ENCODE measurements at places on chromosomes 3 and 15.

- DNase-seq: no peak
Observed at GRCh38 chr3:106635271-106635670, 742.0 kb upstream of the CCDC54 start.

DNA sequence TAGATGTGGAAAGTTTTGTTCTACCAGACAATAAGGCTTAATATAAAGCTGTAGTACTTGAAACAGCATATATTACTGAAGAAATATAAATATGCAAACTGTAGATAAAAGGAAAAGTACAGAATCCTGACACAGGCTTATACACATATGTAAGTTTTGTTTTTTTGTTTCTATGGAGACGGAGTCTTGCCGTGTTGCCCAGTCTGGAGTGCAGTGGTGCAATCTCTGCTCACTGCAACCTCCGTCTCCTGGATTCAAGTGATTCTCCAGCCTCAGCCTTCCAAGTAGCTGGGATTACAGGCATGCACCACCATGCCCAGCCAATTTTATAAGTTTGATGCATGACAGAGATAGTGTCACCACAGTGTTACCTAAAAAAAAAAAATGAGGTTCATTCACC lies 29.1 kb upstream of the ZNF445 start:
- no peak for DNase-seq

- no peak for DNase-seq
Observed at GRCh38 chr15:81955382-81956062, 90.3 kb downstream of the MEX3B start.

DNA sequence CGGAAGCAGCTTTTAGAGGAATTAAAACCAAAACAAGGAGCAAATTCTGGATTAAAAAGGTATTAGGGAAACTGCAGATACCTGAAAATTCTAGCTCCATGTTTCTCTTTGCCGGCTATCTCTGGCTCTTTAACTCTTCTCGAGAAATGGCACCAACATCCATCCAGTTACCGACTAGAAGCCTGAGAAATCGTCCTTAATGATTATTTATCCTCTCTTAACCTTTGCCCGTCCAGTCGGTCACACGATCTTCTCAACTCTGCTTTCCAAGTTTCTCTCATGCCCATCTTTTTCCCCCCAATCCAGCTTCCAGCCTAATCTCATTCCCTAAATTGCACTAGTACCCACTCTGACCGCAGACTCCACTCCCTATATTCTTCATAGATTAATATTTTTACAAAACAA lies 596 bp upstream of the SGO1 start:
- no peak for DNase-seq

- DNase-seq: no peak
Observed at GRCh38 chr15:91338766-91339165, 238.7 kb downstream of the SV2B start.

- DNase-seq: no peak
Observed at GRCh38 chr3:181755959-181756358, 44.2 kb downstream of the SOX2 start.

- no peak for DNase-seq
Observed at GRCh38 chr3:55409806-55410205, 77.3 kb downstream of the WNT5A start.

DNA sequence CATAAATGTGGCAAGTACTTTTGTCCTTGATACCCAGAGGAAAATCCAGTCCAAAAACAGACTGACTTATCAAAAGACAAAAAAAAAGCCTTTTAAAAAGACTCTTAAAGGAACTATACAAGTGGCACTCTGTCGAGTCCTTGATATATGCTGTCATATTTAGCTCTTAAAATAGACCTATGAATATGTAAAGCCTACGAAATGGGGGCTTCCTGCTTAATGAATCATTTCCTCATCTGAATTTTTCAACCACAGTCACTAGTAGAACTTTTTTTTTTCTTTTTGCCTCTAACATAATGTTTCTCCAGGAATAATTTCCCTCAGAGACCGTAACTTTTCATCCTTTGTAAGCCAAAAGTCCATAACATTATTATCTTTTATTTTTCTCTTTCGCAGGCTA lies 95.8 kb downstream of the P3H2 start:
- DNase-seq: no peak

GRCh38 chr3:117281371-117281770 lies 571.8 kb downstream of the TUSC7 start:
- DNase-seq: no peak

- no peak for DNase-seq
Observed at GRCh38 chr3:33901862-33902563, 103.6 kb downstream of the PDCD6IP start.

DNA sequence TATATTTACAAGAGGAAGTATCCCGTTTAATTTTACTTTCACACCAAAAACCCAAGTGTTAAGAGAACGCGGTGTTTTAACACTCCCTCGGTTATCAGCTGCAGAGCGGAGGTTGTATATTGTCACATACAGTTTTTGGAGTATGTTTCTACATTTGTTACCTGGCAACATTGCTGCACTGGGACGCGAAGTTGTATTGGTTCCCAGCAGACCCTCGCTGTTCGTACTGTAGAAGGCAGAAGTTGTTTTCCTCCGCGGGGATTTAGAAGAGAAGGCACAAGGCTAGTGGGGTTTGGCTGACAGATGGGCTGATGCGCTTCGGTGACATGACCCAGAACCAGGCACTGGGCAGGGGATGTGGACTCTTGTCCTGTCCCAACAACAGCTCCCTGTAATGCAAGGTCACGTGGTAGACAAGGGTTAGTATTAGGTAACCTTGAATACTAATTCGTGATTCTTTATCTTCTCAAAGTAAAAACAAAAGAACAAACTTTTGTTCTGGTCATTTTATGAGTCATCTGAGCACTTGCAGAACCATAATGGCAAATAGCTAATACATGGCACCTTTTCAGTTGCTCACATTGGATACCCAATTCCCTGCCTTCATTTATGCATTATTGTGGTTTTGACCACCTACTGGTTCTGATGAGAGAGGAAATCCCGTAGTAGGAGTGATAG lies 230.4 kb upstream of the BHLHE40 start:
- no peak for DNase-seq

DNA sequence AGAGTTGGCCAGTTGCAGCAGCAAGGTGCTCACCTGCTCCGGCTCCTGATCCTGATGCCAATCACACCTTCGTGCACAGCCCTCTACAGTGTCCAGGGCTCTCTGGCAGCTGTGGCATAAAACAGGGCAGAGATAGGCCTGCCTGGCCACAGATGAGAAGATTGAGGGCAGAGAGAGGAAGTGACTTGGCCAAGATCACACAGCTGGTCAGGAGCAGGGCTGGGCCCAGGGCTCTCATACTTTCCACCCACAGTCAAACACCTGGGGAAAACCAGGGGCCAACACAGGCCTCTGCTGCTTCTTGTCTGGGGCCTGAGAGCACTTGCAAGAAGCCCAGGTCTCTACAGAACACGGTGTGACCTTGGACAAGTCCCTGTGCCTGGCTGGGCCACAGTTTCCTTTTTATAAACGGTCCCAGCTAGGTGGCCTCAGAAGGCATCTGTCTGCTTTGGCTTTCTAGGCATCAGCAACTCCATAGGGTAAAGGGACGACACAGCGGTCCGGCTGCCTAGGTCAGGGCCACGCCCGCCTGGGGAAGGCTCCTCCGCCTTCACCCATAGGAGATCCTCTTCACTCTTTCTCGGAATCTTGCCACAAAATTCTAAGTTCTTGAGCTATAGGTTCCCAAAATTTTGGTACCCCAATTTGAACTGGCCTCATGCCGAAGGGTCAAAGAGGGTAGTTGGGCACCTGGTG lies 3.1 kb downstream of the ATP2B2 start:
- DNase-seq: no peak

DNA sequence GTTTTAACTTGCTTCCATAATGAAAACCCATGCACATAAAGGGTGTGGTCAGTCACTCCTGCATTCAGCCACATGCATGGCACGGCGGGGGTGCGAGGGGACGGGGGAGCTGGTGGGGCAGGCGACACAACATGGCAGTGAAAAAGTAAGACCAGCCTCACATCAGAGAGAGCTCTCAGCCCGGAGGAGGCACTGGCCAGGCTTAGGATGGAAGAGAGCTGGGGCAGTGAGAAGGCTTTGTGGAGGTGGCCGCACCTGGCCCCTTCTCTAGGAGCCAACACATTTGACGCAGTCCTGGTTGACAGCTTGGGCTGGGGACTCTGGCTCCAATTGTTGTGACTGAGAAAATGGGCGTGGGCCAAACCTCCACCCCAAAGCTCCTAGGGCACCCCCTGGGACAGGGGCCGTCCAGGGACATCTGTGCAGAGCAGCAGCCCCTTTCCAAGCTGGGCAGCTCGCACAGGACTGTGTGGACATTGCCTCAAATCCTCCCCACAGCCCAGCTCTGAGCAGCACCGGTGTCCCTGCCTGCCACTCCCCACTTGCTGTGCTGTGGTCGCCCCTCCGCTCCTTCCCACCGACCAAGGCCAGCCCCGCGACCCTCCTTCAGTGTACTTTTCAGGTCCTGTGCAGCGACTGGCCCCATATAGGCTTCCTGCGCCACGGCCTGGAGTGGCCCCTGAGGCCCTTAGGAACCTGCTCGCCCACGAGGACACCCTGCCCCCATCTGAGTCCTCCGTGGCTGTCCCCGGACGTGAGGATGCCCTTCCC lies 126.0 kb upstream of the IQSEC1 start:
- DNase-seq: no peak
